ENCODE measurements at places on chromosomes 5 and 9. TPM values are rescaled to one million over a fixed set of nuclear protein-coding genes. Genes with fewer than 3 reads are reported as not detected.

Gene CORO2A
- total RNA-seq: 129 TPM

Gene SCGB3A2
- total RNA-seq: not detected

Gene SEC16A
- total RNA-seq: 78.4 TPM

Gene PKD2L2
- not detected for total RNA-seq

Gene ANKRD34B
- total RNA-seq: not detected

Gene SLC6A19
- total RNA-seq: 179 TPM

Gene ELOVL7
- 66.8 TPM for total RNA-seq

Gene MRPS2
- 29.3 TPM for total RNA-seq

Gene TAF11L10
- total RNA-seq: not detected

All from mucosa of gallbladder (tissue), 1 donor.